ENCODE measurements at places on chromosomes 12 and 14.

DNA sequence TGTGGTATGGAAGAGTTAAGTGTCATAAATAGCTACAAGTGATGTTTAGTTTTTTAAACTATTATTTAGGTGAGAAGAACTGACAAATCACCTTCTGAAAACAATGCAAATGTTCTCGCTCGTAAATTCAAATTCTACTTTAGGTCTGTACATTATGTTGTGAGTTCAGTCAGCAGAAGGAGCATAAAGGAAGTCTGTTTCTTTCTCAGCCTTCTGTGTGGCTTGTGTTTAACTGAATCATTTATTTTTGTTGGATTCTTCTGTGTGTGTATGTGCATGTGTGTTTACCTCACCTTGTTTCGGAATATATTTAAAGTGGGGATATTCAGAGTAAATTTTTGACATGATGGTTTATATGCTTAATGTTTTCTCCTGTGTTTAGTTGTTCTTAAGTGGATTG is 285.9 kb downstream of the TMTC2 start:
- DNase-seq: no peak

DNA sequence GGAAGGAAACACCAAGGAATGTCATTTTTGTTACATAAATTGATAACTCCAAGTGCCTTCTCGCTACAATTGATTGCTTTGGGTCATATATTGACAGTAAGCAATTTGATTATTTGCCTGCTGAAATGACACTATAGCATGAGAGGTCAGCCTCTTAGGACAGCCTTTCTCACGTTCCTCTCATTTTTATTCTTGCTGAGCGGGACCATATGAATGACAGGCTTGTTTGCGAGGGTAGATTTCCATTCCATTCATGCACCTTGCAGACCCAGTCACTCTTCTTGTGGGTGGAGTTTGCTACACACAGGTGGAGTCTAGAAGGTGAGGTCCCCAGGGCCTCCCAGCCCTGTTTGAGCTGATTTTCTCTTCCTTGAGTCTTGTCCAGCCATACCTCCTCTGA is 27.3 kb downstream of the DAAM1 start:
- DNase-seq: no peak

DNA sequence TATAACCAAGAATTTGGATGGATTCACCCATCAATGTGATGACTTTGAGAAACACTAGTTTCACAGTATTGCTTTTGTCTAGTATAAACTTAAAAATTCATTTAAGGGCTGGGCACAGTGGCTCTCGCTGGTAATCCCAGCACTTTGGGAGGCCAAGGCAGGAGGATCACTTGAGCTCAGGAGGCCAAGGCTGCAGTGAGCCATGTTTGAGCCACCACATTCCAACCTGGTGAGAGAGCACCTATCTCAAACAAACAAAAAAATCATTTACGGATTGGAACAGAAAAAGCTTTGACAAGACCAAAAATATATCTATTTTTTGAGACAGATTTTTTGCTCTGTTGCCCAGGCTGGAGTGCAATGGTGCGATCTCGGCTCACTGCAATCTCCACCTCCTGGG is 27.5 kb downstream of the GNS start:
- DNase-seq: no peak

DNA sequence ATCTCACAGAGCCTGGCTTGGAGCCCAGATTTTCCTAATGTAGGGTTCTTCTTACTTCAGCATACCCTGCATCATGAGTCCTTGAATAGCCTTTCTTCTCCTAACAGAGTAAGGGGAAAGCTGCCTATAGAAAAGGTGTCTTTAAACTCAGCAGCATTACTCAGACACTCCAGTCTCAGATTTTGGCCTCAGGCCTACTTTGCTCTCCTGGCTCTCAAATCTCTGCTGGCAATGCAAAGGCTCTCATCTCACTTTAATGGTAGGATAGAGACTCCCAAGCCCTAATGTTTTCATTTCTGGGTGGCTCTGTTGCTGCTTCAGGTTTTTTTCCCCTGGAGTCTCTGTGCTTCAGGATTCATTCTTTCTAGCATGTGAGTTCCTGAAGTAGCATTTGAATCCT is 9.1 kb upstream of the NKX2-8 start:
- DNase-seq: no peak

- no peak for DNase-seq
These were observed 51.3 kb downstream of the WASHC4 start for GRCh38 chr12:105158876-105159275.

- peak; percentile 81 for DNase-seq
These were observed at the start of gene RND1 for GRCh38 chr12:48865281-48866051. RND1 (minus strand) TSS chr12:48865870; CDS start chr12:48865767, 103 bp downstream.

- no peak for DNase-seq
These were observed 991.9 kb downstream of the TMEM121 start for GRCh38 chr14:106518054-106518943.

GRCh38 chr12:27143256-27144069 is 61.1 kb upstream of the C12orf71 start:
- DNase-seq: no peak

DNA sequence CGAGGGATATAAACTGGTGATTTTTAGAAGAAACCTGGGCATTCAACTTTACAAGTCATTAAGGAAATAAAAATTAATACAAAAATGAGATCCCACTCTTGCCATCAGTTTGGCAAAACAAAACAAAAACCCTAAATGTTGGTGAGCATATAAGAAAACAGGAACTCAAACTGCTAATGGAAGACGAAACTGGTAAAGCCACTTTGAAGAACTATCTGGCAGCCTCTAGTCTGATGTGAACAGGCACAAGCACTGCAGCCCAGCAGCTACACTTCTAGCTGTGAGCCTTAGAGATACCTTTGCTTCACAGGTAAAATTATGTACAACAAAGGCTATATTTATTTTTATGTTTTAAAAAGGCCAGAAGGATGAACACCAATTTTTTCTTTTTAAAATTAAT is 459.6 kb downstream of the ZFP36L1 start:
- DNase-seq: no peak

DNA sequence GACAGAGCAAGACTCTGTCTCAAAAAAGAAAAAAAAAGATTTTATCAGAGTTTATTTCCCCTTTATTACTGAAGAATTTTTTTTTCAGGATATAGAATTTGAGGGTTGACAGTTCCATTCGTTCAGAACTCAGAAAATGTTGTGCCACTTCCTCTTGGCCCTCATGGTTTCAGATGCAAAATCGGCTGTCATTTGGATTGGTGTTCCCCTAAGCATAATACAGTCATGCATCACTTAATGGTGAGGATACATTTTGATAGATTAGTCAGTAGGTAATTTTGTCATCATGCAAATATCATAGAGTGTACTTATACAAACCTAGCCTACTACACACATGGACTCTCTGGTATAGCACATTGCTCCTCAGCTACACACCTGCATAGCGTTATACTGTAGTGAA is 263.9 kb upstream of the RTL1 start:
- DNase-seq: no peak

DNA sequence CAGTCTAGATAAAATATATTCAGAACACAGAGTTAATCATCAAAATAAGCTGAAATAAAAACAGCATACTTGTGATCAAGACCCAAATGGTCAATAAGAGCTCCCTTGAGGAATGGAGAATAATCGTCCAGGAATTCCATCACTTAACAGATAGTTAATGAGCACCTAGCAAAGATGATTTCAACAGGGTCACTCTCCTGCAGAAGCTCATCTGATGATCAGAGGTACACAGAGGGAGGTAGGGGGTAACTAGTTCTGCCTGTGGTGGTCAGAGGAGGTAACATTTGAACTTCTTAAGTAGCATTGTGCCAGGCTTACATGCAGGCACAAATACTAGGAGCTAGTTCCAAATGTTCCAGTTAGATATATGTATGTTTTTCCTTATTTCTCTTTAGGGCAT is 9.5 kb downstream of the MED13L start:
- no peak for DNase-seq

DNA sequence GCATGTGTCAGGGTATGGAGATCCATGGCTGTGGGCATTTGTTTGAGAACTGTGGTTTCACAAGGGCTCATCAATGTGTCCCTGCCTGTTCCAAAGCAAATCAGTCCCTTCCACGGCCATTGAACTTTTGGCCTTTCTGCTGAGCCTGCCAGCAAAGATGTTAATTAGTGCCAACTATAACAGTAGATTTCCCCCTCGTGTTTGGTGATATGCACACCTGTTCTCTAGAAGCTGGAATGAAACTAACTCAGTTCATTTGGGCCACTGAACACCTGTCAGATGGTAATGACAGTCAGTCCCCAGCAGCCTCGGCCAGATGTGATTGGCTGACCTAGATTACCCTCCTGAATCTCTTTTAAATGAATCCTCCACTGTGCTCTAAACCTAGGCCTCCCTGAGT is 43.2 kb downstream of the IRAK3 start:
- DNase-seq: no peak

DNA sequence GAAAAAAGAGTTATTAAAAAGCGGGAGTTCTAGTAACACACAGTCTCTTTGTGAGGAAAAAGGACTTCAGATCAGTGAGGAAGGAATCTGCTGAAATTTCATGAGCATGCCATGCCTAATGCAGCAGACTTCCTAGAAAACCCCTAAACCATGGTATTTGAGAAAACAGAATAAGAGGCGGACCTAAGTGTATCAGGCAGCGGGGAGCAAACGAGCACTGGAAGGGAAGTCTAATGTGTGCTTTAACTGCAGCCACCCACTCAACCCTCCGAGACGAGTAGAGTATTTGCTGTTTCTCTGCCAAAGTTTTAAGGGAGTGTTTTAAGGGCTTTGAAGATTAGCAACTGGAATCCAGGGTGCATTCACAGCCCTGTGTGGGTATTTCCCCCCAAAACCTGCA is 36.5 kb downstream of the ACADS start:
- DNase-seq: no peak

- no peak for DNase-seq
These were observed 10.0 kb upstream of the PKP2 start for GRCh38 chr12:32906399-32907165.

DNA sequence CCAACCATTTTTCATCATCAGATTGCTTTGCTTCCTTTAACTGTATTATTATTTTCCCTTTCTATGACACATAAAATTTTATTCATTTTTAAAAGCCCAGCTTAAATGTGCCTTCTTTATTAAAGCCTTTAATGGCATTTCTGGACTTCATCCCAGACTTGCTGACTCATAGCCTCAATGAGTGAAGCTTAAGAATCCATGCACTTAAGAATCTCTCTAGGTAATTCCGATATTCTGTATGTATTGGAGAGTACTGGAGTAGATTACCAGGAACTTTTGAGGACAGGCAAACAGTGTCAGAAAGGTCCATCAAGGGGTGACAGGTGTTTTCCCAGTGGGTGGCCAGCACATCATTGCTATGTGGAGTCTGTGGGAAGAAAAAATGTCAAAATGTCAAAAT is 107.9 kb downstream of the PTPRQ start:
- peak; percentile 98 for DNase-seq

DNA sequence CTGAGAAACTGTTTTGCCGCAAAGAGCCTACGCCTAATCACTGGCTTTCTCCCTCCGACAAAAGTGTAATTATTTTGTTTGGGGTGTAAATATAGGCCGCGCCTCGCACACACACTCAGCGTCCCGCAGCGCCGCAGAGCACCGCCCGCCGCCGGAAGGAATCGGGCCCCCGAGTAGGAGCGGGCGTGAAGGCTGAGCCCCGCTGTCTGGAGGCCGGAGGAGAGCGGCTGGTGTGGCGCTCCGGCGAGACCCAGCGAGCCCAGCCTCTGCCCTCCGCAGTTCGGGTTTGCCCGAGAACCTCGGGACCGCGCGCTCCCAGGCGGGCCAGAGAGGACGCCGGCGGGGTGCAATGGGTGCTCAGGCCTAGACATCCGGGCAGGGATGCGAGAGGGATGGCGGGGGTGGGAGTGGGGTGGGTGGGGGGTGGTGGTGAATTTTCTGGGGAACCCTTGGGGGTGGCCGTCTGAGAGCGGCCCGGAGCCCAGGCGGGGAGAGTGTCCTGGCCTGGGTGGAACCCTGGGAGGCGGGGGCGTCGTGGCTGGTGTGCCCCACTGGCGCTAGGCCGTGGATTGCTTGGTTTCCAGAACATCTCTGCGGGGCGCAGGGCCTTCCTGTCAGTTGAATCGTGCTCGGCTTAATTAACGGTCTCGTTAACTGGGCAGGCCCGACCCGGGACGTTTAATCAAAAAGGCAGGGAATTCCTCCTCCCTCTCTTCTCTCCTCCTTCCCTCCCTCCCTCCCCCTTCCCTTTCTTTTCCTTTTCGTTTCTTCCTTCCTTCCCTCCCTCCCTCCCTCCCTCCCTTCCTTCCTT is 4.7 kb upstream of the LHX5 start:
- DNase-seq: no peak

GRCh38 chr14:91412939-91413338 is 4.7 kb downstream of the CCDC88C start:
- no peak for DNase-seq

DNA sequence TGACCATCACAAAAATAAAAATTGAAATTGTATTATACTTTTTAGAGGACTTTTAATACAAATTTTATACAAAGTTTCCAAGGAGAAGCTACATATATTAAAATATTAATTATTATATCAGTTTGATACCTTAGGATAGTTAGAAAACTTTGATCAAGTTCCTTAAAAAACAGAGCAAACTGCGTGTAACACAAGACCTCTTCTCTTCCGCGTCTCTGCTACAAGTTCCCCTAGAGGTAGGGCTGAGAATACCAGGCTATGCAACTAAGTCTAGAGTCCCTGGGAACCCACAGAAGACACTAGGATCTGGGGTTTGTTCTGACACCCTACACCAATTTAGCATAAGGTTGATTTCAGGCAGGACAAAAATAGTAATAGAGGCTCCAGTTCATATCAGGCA is 319.0 kb downstream of the FOXG1 start:
- no peak for DNase-seq

Data from astrocyte of the cerebellum (primary cell).